Vein endothelial cell (primary cell): ENCODE measurements at places on chromosomes 2 and 18. TPM values are rescaled to one million over a fixed set of nuclear protein-coding genes. Genes with fewer than 3 reads are reported as not detected.

RGPD3 gene
- total RNA-seq = 0.33 and 0.38 TPM in 2 replicates

DSC1 gene
- total RNA-seq = not detected in 2 replicates

LRP2 gene
- total RNA-seq = not detected in 2 replicates

TMEM169 gene
- total RNA-seq = 0.48 TPM in 1 of 2 replicates, not detected in the other

TEX44 gene
- not detected in 2 replicates for total RNA-seq

ST8SIA3 gene
- not detected in 2 replicates for total RNA-seq

RBM44 gene
- 0.67 and 1.3 TPM in 2 replicates for total RNA-seq

UGT1A6 gene
- not detected in 2 replicates for total RNA-seq

ADGRF3 gene
- total RNA-seq = under 0.01 and 0.38 TPM in 2 replicates

FBXO36 gene
- total RNA-seq = 2.4 and 2.6 TPM in 2 replicates

TRIM54 gene
- total RNA-seq = 0.10 and 0.33 TPM in 2 replicates

MAPRE2 gene
- total RNA-seq = 80.0 and 93.1 TPM in 2 replicates

SERPINB4 gene
- not detected in 2 replicates for total RNA-seq

HOXD13 gene
- not detected in 2 replicates for total RNA-seq

COL6A3 gene
- 4.6 and 25.7 TPM in 2 replicates for total RNA-seq
